ENCODE measurements at places on chromosomes 2 and 18.

DNA sequence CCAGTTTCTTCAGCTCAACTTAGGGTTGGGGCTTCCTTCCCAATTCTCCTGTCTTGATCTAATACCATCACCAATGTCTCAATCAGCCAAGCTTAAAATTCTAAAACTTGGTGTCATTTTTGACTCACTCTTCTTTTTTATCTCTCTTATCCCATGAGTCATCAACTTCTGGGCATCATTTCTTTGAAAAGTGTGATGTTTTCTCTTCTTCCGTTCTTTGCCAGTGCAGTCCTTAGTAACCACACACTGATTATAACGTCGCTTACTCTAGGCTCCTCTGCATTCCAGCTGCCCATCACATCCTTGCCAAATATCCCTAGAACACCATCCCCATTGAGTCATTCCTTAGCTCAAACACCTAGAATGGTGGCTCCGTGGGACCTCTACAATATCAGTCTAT is 27.4 kb upstream of the MRO start:
- DNase-seq: no peak

DNA sequence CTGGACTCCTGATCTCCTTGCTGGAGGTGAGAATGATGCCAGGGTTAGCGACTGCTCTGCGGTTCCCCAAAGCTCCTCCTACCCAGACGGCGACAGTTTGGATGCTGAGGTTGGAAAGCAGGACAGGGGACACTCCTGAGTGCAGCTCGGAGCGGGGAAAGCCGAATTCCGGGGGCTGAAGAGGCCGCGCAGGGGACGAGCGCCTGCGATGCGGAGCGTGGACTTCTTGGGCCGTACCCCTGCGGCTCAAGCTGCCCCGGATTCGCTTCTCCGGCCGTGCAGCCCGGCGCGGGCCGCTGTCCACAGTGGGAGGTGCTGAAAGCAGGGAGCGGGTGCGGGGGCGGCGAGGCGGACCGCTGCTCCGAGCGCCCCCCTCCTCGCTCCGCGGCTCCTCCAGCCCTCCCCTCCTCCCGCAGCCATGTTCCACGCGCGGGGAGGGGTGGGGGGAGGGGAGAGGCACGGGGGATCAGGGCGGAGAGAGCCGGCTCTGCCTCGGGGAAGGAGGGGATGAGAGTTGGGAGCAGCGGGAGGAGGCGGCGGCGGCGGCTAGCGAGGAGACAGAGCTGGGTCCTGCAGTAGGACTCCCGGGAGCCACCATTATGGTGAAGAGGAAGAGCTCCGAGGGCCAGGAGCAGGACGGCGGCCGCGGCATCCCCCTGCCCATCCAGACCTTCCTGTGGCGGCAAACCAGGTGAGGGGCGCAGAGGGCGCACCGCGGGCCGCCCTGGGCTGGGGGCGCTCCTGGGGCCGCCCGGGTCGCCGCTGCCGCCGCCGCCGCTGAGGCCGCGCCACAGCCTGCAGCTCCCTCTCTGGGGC is at the start of gene UNC80:
TSS of gene UNC80 (plus strand) at position 359 of the 816 bp plus-strand sequence. CDS start at position 600, 241 bp downstream.
- DNase-seq: peak; percentile 85

GRCh38 chr2:197813093-197813787 is 8.8 kb downstream of the PLCL1 start:
- DNase-seq: peak; percentile 28

DNA sequence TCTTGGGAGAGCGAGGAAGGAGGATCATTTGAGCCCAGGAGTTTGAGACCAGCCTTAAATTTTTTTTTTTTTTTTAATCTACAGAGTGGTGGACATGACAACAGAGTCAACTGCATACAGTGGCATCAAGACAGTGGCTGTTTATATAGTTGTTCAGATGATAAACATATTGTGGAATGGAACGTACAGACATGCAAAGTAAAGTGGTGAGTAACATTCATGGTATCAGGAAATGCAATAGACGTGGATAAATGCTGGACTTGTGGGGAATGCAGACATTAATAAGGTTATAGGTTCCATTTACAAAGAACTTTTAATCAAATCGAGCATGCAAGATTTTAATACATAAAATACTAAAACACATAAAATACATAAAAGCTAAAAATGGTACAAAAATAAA is 11.9 kb downstream of the WDR43 start:
- DNase-seq: no peak

DNA sequence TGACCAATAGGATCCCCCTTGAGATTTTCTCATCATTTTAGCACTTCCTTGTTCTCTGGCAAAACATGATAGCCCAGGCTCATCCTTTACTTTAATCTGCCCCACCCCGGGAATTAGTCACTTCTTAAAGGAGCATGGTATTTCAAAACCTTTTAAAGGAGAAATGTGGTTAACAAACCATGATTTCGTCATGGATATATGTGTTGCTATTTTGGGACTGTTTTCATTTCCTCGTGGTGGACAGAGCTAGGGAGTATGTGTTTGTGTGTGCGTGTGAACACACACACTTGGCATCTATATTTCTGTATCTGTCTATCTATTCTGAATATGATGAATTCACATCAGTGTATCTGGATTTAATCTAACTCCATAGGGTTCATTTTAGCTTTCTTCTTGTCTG is 128.1 kb downstream of the BIRC6 start:
- no peak for DNase-seq

- DNase-seq: peak; percentile 49
Measured at GRCh38 chr2:207202645-207203044, 36.9 kb upstream of the KLF7 start.

DNA sequence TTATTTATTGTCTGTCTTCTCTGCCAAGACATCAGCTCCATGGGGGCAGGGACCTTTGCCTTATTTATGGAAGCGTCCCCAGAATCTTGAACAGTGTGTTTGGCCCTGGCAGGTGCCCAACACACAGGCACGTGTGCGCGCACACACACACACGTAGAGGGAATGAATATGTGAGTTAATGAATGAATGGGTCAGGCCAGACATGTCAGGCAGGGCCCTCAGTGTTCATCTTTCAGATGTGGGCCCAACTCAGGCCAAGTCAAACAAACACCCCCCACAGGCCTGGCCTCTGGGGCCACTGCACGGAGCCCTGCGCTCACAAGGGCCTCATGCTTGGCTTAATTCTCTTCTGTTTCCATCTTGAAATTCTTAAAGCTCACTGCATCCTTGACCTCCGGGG is 54.1 kb downstream of the DYSF start:
- no peak for DNase-seq

- DNase-seq: no peak
Measured at GRCh38 chr2:212730994-212731393, 192.4 kb upstream of the ERBB4 start.

GRCh38 chr2:20483194-20483895 is 36.5 kb downstream of the RHOB start:
- DNase-seq: no peak

DNA sequence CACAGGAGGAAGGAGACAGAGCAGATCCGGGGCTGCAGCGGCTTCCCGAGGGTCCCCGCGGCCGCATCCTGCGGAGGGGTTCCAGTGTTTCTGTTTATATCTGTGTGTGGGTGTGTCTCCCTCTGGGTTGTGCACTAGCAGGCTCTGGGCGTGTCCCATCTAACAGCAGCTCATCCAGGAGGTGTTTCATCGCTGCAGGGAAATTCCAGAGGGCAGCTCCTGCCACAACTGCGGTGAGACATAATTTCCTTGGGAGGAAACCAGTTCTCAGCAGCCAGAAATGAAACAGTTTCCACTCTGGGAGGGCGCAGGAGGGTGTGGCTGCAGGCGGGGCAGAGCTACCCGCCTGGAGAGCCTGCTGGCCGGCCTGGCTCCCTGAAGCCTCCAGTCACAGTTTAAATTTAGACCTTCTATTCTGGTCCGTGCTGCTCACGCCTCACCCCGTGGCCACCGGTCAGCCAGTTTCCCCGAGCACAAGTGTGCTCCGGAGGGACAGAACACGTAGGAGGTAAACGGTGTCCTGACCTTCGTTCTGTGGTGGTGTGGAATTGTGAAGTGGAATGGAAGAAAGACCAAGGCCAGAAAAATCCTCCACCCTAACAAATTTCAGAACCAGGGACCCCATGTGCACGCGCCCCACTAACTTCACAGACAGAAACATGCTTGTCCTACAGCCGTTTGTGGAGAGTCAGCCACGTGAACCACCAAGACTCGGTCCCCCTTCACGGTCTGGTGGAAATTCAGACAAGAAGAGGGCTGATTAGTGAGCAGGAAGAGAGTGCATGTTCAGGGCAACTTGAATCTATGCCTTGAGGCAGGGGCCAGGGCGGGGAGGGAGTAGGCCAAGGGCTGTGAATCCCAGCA is 50.2 kb downstream of the TEX44 start:
- DNase-seq: peak; percentile 39

- peak; percentile 41 for DNase-seq
Measured at GRCh38 chr18:69968039-69968438, 20.4 kb upstream of the CD226 start.

DNA sequence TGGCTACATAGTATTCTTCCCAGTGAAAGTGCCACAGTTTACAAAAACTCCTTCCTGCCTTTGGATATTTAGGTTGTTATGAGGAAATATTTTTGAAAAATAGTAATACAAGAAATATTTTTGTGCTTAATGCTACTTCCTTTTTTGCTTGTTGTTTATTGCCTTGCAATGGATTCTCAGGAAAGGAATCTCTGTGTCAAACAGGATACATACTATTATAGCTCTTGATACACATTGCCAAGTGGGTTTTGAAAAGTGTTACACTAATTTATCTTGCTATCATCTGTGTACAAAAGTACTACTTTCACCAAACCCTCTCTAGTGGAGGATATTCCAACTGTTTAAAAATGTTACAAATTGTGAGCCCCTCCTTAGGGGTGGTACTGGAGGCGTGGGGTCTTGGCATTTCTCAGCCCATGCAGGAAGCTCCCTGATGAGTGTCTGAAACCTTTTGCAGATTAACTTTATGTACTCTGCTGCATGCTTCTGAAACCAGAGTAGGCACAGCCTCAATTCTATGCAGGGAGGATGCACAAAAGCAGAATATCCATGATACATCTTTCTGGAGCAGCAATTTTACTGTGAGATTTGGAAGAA is 54.5 kb downstream of the EVA1A start:
- DNase-seq: no peak

- no peak for DNase-seq
Measured at GRCh38 chr18:48155856-48156255, 225.4 kb upstream of the SMAD2 start.

GRCh38 chr2:119028327-119029174 is 86.6 kb downstream of the MARCO start:
- peak; percentile 79 for DNase-seq

- DNase-seq: no peak
Measured at GRCh38 chr18:76633588-76634269, 138.7 kb upstream of the ZNF516 start.

DNA sequence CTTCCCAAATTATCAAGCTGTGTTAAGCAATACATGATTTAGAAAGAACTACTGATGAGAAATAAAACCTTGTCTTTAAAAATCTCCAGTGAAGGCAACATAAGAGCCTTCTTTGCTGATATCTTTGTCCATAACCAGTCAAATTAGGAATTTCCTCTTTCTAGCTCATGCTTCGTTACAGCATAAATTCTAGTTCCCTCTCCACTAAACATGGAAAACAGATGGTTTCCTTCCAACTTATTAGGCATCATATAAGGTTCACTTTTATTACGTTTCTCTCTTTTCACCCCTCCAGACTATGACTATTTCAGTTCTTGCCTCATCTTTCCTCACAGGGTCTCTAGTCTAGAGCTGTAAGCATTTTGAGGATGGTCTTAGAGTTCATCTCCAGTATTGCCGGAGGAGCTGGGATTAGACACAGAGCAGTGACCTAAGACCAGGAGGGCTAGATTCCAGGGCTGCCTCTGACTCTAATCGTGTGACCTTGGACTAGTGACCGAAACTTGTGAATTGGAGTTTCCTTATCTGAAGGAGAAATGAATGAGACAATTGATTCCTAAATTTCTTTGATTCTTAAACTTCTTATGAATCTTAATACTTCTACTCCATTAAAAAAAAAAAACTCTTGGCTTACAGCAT is 195.5 kb upstream of the APCDD1 start:
- DNase-seq: no peak

- DNase-seq: no peak
Measured at GRCh38 chr2:46980786-46981573, 65.4 kb upstream of the MCFD2 start.

Data from H9 (cell line).